ENCODE measurements at places on chromosomes 2 and 18.

- DNase-seq = no peak
These were observed 195.9 kb downstream of the RTP5 start for GRCh38 chr2:242065426-242065825.

DNA sequence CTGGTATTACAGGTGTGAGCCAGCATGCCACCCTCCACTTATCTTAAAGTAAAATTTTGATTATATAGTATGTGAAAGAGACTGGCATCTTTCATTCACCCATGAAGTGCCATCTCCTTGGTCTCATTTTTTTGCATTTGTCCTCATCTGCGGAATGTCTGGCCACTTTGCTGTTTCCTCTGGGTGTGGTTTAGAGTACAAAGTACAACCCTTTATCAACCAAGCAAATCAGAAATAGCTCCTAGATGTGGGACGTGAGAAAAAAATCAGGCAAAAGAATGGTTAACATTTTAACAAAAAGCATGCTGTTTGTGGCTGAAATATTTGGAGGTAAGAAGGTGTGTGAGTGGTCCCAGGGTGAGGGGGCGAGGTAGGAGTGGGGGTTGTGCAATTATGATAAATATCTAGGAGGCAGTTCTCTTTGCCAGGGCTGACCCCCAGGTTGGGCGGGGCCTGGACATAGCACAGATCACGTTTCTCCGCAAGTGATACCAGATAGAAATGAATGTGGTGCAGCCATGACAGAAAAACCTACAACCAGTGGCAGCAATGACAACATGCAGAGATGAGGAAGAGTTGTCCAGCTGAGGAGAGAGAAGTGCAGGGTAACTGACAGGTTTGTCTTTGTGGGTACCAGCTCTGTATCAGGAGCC is 115.8 kb upstream of the SERTAD2 start:
- no peak for DNase-seq

DNA sequence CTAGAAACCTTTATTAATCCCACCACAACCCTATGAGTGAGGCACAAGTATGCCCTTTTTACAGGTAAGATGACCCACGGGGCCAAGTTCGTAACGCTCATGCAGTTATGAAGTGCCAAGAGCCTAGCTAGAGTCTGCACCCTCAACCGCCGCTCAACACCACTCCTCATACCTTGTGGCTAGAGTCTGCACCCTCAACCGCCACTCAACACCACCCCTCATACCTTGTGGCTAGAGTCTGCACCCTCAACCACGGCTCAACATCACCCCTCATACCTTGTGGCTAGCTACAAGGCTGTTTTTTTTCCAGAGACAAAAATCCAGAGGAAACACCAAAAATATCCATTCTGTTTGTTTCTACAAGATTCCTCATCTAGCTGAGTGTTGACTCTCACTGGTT is 4.6 kb downstream of the TXNL4A start:
- no peak for DNase-seq

DNA sequence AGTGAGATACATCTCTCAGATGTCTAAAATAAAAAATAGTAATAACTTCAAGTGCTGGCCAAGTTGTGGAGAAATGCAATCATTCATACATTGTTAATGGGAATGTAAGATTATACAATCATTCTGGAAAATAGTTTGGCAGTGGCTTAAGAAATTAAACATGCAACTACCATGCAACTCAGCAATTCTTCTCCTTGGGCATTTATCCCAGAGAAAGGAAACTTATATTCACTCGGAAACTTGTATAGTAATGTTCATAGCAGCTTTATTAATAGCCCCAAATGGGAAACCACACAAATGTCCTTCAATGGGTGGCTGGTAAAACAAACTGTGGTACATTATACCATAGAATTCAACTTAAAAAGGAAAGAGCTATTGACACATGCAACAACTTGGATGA is 274.0 kb upstream of the SPRED2 start:
- DNase-seq = no peak

DNA sequence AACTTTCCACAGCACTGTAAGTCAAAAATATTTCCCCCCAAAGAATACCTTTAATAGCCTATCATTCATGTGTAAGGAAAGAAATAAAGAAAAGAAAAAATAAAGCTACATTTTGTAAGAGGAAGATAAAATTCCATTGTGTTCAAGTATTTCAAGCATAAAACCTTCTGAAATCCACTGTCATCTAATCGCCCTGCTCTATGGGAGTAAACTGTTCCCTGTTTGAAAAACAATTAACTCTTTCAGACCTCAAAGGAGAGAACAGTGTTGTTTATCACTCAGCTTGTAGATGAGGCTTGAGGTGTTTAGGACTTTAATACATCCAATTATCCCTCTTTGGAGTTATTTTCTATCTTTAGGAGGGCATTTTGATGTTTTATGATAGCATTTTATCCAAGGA is 112.2 kb upstream of the REG3G start:
- no peak for DNase-seq

GRCh38 chr2:211455216-211455841 is 898.9 kb downstream of the CPS1 start:
- DNase-seq = peak; percentile 63

- no peak for DNase-seq
These were observed 103.4 kb upstream of the SERTAD2 start for GRCh38 chr2:64757126-64757525.

DNA sequence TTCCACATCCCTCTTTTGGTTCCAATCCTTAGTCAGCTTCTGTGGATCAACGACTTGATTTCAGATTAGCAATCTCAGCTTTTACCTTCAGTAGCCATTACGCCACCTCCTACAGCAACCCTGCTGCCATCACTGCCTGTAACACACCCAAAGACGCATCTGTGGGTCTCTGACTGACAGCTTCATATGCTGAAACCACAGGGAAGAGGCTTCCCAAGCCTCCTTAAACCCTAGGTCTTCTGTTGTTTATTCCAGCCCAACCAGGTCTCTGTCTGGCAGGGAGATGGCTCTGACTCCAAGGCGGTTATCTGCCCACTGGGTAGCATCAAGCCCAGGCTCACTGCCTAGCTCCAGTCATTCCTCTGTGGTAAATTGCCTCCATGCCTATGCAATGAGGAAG is 28.6 kb upstream of the TRIB2 start:
- no peak for DNase-seq

DNA sequence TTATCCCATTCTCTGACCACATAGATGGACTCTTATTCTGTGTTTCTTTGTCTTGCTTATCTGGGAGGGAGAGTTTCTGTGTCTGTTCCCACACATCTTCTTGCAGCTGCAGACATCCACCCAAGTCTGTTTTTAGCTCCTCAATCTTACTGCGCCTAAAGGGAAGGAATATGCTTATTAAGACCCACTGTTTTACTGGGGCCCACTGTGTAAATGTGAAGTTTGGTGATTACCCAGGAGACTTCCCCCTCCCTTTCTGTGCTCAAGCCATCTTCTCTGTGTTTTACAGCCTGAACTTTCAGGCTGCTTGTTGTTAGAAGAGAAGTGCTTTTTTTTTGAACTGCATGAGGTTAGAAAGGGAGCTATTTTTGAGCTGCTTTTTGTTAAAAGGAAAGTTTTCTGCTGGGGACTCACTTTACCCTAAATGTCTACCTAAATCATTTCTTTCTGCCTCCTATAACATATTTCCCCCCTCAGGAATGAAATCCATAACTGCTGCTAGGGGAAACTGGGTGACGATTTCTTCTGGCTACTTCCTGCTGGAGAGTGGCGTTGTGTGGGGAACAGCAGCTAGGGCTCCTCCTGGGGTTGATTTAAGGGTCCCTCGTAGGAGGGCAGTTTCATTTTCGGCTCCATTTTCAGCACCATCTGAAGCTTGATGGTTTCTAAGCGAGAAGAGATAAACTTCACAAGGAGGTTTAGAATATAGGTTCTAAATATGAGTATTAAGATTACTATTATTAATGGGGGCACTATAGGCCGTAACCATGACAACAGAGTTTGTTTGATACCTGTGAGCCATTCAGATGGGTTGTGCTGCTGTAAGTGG is 39.5 kb upstream of the GMCL1 start:
- DNase-seq = no peak

DNA sequence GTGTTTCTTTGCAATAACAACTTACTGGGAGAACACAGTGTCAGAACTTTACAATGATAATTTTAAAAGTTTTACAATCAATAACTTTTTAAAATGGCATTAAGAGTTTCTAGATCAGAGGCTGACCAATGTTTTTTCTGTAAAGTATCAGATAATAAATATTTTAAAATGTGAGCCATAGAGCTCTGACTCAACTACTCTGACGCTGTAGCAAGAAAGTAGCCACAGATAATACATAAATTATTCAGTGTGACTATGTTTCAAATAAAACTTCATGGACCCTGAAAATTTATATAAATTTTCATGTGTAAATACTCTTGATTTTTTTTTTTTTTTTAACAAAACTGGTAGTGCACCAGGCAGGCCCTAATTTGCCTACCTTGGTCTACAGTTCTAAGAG is 77.4 kb downstream of the CUL3 start:
- no peak for DNase-seq

DNA sequence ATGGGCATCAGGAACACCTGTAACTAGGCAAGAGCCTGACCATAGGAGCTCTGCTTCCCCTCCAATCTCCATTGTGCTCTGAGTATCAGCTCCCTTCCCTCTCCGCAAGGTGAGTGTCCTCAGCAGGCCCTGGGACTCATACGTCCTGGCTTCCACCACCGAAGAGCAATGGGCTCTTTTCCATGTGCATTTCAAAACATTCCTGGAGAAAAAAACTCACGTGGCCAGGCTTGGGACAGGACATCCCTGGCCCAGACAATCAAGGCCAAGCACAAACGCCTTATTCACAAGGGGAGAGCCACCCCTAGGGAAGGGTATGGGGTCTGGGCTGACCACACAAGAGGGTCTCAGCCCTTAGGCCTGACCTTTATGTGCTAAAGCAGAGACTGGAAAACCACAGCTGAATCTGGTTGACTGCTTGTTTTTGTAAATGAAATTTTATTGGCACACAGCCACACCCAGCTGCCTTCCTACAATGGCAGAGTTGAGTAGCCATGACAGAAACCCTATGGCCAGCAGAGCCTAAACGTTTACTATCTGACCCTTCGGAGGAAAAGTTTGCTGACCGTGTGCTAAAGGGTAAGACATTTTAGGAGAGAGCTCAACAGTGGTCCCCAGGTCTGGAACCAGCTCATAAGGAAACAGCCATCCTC is 175.7 kb upstream of the ARL4C start:
- DNase-seq = no peak

DNA sequence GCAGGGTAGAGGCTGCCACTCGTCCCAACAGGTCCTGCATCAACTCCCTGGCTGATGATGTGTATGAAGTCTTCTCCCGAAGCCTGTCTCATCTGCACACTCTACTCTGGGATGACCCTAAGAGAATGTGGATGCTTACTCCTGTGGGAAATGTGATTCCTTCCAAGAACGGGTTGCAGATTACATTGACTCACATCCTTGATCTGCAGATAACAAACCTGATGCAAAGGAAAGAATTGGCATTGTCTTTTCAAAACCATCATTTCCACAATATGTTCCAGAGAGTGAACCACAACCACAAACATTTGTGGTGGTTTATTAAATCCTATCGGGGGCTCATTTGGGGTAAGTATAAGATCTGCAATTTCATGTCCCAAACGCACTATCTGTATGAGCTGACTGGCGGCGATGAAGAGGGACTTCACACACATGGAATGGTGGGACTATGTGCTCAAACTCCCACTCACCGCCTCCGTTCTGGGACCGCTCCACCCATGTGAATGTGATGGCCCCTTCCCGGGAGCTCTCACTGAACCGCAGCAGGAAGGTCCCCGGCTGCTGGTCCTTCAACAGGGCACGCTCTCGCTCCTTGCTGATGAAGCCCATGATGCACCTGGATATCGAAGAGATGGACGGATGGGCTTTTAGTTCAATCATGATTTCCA is 35.5 kb downstream of the STAT1 start:
- DNase-seq = no peak

DNA sequence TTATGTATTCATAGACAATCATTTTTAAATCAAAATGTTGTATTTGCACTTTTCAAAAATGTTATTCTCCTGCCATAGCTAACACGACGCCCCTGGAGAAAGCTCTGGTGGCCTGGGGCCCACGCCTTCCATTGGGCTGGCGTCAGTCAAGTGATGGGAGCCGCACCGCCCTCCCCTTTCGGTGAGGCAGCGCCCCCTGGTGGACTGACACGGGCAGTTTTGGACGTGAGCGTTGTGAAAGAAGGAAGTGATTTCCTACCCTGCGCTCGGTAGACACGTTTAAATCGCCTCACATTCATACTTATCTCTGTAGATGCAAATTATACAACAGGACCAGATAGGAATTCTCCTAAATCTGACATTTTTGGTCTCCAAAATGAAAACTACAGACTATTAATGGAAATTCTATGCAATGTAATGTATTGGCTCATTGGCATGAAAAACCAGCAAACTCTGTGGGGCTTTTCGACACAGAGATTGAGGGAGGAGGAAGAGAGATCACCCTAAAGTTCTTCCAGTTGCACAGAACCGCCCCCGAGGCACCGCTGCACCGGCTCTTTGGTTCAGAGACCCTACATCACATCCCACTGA is 326.2 kb upstream of the SOX11 start:
- DNase-seq = peak; percentile 77

DNA sequence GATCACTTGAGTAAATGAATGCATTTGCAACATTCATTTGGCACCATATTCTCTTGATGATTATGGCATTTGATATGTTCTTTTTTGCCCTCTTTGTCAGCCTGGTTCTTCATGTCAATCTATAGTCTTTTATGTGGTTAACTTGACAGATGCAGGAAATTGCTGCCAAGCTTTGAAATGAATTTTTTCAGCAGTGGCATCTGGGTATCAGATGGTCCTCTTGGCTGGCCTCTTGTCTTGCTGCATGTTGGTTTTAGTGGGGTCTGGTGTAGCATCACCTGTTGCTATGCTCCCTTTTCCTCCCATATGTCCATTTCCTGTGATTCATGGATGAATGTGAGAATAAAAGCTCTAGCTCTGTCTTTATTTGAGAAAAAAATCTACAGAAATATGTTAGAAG is 119.9 kb downstream of the DPP4 start:
- no peak for DNase-seq

DNA sequence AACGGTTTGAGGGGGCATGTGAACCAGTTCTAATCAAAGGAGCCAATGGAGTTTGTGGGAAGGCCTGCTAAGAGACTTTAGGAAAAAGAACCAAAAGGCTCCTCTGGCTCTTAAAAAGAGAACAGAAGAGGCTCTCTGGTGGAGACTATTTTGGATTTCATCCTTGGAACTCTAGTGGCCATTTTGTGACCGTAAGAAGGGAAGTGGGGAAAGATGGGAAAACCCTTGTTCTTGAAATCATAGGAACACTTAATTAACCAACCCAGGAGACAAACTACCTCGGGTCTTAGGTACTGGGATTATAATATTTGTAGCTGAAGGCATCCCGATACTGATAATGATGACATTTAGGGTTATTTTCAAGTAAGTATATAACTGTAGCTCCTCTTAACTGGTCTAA is 125.3 kb upstream of the SP3 start:
- DNase-seq = no peak

GRCh38 chr2:174609261-174609660 is 11.7 kb upstream of the WIPF1 start:
- DNase-seq = no peak

DNA sequence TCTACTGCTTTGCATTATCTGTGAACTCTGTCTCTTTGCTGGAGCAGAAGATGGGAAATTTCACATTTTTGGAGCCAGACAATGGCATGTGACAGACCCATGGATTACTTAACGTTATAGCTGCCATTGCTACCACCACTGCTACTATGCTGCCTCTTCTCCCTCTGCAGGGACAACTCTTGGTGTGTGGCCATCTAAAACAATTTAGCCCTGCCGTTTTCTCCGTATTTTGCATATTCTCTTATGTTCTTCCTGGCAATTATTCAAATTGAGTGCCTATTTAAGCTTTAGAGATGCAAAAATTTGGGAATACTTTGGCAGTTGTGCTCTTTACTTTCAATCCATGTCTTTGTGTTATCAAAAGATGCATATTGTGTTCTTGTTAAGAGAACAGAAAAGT is 386.8 kb downstream of the XIRP2 start:
- no peak for DNase-seq

GRCh38 chr18:24631243-24632025 is 171.0 kb downstream of the HRH4 start:
- DNase-seq = no peak
